ENCODE measurements at places on chromosomes 1 and 21.

DNA sequence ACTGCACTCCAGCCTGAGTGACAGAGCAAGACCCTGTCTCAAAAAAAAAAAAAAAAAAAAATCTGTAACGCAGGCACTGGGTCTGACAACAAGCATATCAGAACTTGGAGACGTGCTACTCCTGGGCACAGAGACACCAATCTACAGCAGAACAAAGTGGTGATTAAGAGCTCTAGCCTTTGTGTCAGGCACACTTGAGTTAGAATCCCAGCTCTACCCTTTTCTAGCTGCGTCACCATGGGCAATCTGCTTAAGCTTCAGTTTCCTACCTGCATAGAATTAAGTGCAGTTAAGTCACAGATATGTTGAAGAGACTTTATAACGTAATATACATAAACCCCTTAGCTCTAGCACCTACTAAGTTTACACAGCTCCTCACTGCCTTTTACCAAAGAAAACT is 3.4 kb upstream of the CDCA8 start:
- peaks cover 3% of the 10 kb centered on the region for H3K27me3 ChIP-seq
- no peaks in the 10 kb centered on the region for H3K36me3 ChIP-seq
- peak overlapping the region; percentile 98 for H3K4me3 ChIP-seq
- peak overlapping the region; percentile 95 for H3K27ac ChIP-seq
- DNase-seq = no peak

GRCh38 chr1:225866061-225866837 is 15.9 kb downstream of the TMEM63A start:
- H3K4me3 ChIP-seq = no peak overlapping the region
- no peak overlapping the region for H3K27ac ChIP-seq
- H3K4me1 ChIP-seq = peaks cover 4% of the 10 kb centered on the region
- no peaks in the 10 kb centered on the region for H3K36me3 ChIP-seq
- peaks cover 2% of the 10 kb centered on the region for H3K27me3 ChIP-seq

GRCh38 chr1:201773764-201774163 is 55.2 kb upstream of the IPO9 start:
- H3K4me3 ChIP-seq = no peak overlapping the region
- DNase-seq = no peak
- H3K36me3 ChIP-seq = no peaks in the 10 kb centered on the region
- H3K27ac ChIP-seq = no peak overlapping the region
- peaks cover 1% of the 10 kb centered on the region for H3K27me3 ChIP-seq

DNA sequence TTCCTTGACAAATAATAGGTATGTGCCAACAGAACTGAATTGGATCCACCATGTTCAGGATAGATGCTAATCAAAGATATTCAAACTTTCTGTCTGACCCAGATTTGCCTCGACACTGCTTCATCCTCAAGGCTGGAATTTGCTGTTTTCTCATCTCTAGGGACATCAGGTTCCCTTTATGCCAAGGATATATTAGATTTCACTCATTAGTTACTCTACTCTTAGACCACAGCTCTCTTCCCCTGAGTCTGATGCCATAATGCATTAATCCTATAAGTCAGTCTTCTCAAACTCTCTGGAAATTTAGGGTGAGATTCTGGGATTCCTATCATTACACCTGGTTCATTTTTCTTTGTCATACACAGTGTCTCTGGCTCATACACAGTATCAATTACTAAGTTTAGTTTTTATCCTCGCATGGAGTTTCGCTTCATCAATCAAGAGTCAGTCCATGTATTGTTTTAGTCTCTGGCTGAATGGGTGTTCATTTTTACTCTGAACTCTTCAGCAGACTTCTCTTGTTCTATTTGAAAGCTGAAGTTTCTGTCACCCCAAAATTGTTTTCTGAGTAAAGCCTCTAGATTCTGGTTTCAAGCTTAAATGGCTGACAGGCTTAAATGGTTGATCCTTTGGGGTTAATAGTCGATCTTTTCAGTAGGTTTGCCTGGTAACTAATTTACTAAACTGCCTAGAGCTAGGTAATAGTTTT is 9.3 kb upstream of the DCAF6 start:
- H3K4me1 ChIP-seq = peaks cover 16% of the 10 kb centered on the region
- H3K27ac ChIP-seq = peak overlapping the region; percentile 70
- DNase-seq = no peak

- no peaks in the 10 kb centered on the region for H3K36me3 ChIP-seq
- H3K27me3 ChIP-seq = peaks cover 15% of the 10 kb centered on the region
- H3K4me3 ChIP-seq = no peak overlapping the region
- DNase-seq = no peak
- H3K4me1 ChIP-seq = peaks cover 26% of the 10 kb centered on the region
Observed at GRCh38 chr1:182637769-182638168, 33.6 kb upstream of the RGS16 start.

GRCh38 chr1:19735440-19736127 is 64.1 kb downstream of the TMCO4 start:
- peaks cover 21% of the 10 kb centered on the region for H3K4me1 ChIP-seq
- no peak for DNase-seq
- H3K4me3 ChIP-seq = no peak overlapping the region
- no peaks in the 10 kb centered on the region for H3K36me3 ChIP-seq
- H3K27me3 ChIP-seq = peaks cover 11% of the 10 kb centered on the region

DNA sequence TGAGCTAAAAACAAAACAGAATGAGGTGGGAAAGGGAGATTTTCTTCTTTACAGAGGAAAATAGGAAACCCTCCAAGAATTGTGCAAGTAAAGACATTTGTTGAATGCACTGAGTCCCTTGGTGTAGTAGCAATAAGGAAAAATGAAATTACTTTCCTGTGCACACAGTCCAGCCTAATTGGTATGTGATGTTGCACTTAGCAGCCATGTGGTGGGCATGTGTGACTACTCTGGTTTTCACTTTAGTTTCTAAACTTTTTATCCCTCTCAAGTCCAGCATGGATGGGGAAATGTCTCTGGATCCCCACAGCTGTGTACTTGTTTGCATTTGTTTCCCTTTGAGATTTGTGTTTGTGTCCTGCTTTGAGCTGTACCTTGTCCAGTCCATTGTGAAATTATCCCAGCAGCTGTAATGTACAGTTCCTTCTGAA is 7.1 kb upstream of the AGO3 start:
- H3K4me3 ChIP-seq = no peak overlapping the region
- no peak for DNase-seq
- peaks cover 11% of the 10 kb centered on the region for H3K36me3 ChIP-seq
- H3K27ac ChIP-seq = no peak overlapping the region

DNA sequence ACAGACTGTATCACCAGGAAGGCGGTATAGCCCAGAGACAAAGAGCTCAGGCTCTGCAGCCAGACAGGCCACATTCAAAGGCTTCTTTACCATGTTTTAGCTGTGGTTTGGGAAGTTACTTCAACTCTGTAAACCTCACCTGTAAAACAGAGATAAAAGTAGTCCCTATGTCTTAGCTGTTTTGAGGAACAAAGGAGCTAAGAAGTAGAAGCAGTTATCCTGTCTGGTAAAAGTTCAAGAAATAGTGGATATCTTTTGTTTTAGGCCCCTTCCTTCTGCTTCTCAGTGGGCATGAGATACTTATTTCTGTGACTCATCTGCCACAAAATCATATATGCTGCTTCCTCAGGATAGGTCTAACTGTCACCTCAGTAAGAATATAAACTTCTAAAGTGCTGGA is 6.5 kb downstream of the CD34 start:
- no peak overlapping the region for H3K4me3 ChIP-seq
- no peak overlapping the region for H3K27ac ChIP-seq
- H3K36me3 ChIP-seq = no peaks in the 10 kb centered on the region
- no peak for DNase-seq

- no peaks in the 10 kb centered on the region for H3K36me3 ChIP-seq
- no peak for DNase-seq
- H3K27me3 ChIP-seq = peaks cover 11% of the 10 kb centered on the region
- peak overlapping the region; percentile 88 for H3K27ac ChIP-seq
Observed at GRCh38 chr1:31674626-31675025, 29.2 kb downstream of the COL16A1 start.

- no peak overlapping the region for H3K4me3 ChIP-seq
- H3K27me3 ChIP-seq = peaks cover 4% of the 10 kb centered on the region
- H3K27ac ChIP-seq = no peak overlapping the region
- H3K4me1 ChIP-seq = peaks cover 5% of the 10 kb centered on the region
- DNase-seq = peak; percentile 29
Observed at GRCh38 chr21:46150073-46150472, 5.3 kb downstream of the FTCD start.

GRCh38 chr1:170068923-170069322 is 5.6 kb downstream of the KIFAP3 start:
- no peaks in the 10 kb centered on the region for H3K27me3 ChIP-seq
- H3K27ac ChIP-seq = no peak overlapping the region
- no peaks in the 10 kb centered on the region for H3K36me3 ChIP-seq
- H3K4me3 ChIP-seq = no peak overlapping the region

DNA sequence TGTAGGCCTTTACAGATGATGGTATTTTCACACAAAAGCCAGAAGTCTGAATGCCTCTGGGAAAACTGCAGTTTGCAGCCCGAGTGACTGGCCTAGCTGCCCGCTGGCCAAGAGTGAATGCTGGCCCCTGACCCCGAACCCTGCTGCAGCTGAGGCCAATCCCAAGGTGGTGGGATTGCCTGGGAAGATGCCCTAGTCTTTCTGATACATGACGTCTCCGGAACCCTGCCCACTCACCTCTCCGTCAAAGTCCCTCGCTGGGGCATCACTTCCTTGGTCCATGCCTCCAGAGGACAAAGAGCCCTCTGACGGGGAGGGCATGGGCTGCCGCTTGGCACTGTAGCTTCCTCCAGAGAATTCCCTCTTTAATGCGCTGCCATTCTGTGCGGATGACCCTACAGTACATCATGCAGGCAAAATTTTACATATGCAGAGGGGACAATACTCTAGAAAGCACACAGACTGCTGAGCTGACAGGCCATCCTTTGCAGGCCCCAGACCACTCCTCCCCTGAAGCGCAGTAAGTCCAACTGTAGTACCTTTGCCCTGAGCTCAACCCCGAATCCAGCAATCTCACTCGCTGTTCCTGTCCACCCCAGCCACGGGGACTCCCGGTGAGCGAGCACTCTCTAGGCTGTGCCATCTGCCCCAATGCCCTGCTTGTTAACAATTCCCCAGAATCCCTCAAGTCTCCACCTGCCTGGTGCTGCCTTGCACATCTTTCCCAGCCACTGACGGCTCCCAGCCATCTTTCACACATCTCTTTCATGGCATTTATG is 54.7 kb downstream of the COQ8A start:
- peaks cover 40% of the 10 kb centered on the region for H3K4me1 ChIP-seq
- no peak for DNase-seq
- H3K4me3 ChIP-seq = peak overlapping the region; percentile 74
- H3K27ac ChIP-seq = peak overlapping the region; percentile 97
- H3K36me3 ChIP-seq = peaks cover 9% of the 10 kb centered on the region

- peaks cover 5% of the 10 kb centered on the region for H3K27me3 ChIP-seq
- H3K4me1 ChIP-seq = peaks cover 10% of the 10 kb centered on the region
- H3K36me3 ChIP-seq = no peaks in the 10 kb centered on the region
Observed at GRCh38 chr1:176854758-176855745, 309.5 kb downstream of the ASTN1 start.

- H3K27ac ChIP-seq = no peak overlapping the region
- H3K4me3 ChIP-seq = no peak overlapping the region
- H3K36me3 ChIP-seq = no peaks in the 10 kb centered on the region
- peaks cover 13% of the 10 kb centered on the region for H3K4me1 ChIP-seq
- peaks cover 5% of the 10 kb centered on the region for H3K27me3 ChIP-seq
- DNase-seq = no peak
Observed at GRCh38 chr1:230282157-230282556, 144.0 kb downstream of the PGBD5 start.

GRCh38 chr1:225471109-225471452 is 43.2 kb upstream of the LBR start:
- no peaks in the 10 kb centered on the region for H3K36me3 ChIP-seq
- H3K27me3 ChIP-seq = peaks cover 19% of the 10 kb centered on the region
- no peak overlapping the region for H3K27ac ChIP-seq
- DNase-seq = no peak
- no peak overlapping the region for H3K4me3 ChIP-seq

GRCh38 chr1:66769512-66770229 is 17.4 kb downstream of the DYNLT5 start:
- no peak overlapping the region for H3K27ac ChIP-seq
- H3K36me3 ChIP-seq = no peaks in the 10 kb centered on the region
- no peaks in the 10 kb centered on the region for H3K4me1 ChIP-seq
- no peaks in the 10 kb centered on the region for H3K27me3 ChIP-seq
- no peak overlapping the region for H3K4me3 ChIP-seq

DNA sequence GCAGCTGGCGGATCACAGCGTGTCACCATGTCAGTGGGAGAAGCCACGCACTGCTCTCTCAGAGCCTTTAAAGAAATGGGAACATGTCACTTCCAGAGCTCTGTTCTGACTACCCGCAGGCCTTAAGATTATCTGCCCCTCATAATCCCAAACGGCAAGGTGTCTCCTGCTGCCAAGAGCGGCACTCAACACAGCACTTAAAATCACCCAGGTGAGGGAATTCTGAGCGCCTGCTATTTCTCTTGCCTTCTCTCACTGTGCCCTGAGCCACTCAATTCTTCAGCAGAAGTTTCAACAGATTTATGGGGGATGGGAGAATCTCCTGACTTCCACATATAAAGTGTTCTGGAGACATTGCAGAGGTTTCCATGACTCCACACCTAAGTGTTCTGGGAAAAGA is 137.9 kb downstream of the LMO4 start:
- no peaks in the 10 kb centered on the region for H3K4me1 ChIP-seq
- no peaks in the 10 kb centered on the region for H3K36me3 ChIP-seq
- H3K27ac ChIP-seq = no peak overlapping the region
- no peaks in the 10 kb centered on the region for H3K27me3 ChIP-seq
- H3K4me3 ChIP-seq = no peak overlapping the region

DNA sequence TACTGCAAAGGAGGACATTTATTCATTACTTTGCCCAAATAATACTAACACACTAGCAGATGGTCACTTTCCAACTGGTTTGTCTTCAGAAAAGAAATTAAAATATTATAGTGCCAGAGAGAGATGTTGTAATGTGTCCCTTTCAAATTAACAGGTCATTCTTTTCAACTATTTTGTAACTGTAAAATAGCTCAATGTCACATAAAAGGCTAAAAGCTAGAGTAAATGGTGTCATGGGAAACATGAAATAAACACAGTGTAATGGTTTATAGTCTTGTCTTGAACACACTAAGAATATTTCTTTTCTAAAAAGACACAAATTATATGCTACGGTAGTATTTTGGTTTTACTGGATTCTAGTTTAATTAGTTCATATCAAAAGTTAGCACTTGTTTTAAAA is 77.8 kb downstream of the ADGRL2 start:
- H3K4me1 ChIP-seq = peaks cover 33% of the 10 kb centered on the region
- no peak for DNase-seq
- no peak overlapping the region for H3K4me3 ChIP-seq
- no peaks in the 10 kb centered on the region for H3K36me3 ChIP-seq

Data from glutamatergic neuron (in vitro differentiated cells).